ENCODE measurements at places on chromosomes 3 and 15.

GRCh38 chr15:99719096-99719541 is 14.1 kb downstream of the LYSMD4 start:
- no peak for DNase-seq

- no peak for DNase-seq
These were observed 70.3 kb upstream of the PLXNA1 start for GRCh38 chr3:126912491-126913195.

DNA sequence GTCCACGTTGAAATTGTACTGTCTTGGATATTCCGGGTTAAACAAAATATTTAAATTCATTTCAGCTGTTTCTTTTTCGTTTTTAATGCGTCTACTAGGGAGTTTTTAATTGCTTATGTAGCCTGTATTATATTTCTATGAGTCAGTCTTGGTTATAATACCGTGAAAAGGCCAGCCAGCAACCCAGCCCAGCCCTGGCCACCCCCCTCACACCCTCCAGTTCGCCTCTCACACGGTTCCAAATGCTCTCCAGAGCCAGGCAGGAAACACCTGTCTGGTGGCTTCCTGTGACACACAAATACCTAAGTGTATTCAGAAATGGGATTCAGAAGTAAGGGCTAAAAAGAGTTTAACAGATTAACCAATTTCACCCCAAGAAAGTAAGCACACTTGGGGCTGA is 4.4 kb downstream of the SH3BP5 start:
- no peak for DNase-seq

DNA sequence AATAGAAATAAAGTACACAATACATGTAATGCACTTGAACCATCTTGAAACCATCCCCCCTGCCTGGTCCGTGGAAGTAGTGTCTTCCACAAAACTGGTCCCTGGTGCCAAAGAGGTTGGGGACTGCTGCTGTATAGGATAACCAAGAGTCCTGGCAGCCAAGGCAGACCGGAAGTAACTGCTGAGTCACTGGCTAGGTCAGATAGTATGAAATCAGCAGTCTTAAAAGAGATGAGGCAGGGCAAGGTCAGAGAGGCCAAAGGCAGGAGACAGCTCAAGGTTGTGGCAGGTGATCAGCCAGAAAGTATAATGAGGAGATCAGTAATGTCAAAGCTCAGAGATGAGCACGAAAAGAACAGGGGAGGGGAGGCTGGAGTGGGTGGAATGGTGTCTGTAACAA is 60.2 kb downstream of the MAP3K13 start:
- DNase-seq, result no peak

- DNase-seq, result no peak
These were observed 227.3 kb downstream of the FOXP1 start for GRCh38 chr3:71356265-71356664.

GRCh38 chr3:129327510-129327909 is 48.8 kb downstream of the HMCES start:
- no peak for DNase-seq

DNA sequence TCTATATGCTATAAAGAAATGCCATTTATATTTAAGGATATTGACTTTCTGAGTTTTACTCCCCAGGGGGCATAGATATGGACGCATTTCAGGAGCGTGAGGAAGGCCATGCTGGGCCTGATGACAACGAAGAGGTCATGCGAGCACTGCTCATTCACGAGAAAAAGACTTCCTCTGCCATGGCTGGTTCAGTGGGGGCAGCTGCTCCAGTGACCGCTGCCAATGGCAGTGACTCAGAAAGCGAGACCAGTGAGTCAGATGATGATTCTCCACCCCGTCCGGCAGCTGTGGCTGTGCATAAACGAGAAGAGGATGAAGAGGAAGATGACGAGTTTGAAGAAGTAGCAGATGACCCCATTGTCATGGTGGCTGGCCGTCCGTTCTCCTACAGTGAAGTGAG is 38.4 kb downstream of the GTF2E1 start:
- DNase-seq, result no peak

DNA sequence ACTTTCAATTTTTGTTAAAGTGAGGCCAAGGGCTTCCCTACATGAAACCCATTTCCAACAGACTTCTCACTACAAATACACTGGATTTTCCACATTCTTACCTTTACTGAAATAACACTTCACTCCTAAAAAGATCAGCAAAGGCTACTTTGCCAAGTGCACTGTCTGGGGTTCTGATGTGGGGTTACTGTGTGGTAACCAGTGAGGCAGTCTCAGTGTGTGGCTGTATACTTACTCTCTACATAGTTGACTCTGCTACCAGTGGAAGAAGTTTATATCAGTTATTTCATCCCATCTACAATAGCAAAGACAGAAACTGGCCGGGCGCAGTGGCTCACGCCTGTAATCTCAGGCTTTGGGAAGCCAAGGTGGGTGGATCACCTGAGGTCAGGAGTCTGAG is 5.6 kb downstream of the WDR82 start:
- DNase-seq, result no peak

- DNase-seq, result no peak
These were observed 24.8 kb downstream of the MASP1 start for GRCh38 chr3:187266691-187267090.

DNA sequence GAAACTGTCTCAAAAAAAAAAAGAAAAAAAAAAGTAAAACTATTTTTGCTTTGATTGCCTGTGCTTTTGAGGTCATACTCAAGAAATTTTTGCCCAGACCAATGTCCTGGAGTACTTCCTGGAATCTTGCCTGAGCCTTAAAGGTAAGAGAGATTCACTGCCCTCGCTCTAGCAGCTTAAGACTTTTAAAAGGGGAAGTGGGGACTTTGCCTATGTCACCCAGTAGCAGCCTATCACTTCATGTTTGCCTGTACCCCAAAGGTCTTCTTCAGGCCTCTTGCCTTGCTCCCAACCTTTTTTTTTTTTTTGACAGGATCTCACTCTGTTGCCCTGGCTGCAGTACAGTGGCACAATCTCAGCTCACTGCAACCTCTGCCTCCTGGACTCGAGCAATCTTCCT is 18.9 kb upstream of the GOLGB1 start:
- no peak for DNase-seq

DNA sequence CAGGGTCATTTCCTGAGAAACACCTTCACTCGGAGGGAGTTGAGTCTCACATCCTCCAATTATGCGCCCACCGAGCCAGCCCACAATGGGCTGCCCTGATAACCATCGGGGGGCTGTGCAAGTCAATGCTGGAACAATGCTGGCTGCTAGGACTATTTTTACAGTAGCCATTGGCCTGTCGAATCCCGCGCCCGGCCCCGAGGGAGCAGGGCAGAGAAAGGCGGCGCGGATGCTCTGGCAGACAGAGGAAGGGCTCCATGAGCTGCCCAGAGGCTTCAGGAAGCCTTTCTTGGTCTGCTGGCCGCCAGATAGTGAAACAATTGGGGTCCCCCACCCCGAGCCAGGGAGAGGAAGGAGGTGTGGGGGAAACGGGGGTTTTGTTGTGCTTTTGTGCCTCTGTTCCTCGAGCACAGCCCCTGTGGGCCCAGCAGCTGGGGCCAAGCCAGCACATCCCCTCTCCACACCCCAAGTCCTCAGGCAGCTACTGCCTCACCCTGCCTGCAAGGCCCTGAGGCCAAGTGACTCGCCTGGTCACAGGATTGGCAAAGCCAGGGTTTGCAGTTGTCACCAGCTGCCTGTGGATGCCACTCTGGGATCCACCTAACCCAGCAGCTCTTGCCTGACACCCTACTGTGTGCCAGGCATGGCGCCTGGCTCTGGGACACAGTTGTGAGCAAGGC is 39.0 kb downstream of the SLC6A6 start:
- DNase-seq, result no peak

GRCh38 chr3:196051282-196052076 is 30.4 kb downstream of the TFRC start:
- DNase-seq, result no peak

DNA sequence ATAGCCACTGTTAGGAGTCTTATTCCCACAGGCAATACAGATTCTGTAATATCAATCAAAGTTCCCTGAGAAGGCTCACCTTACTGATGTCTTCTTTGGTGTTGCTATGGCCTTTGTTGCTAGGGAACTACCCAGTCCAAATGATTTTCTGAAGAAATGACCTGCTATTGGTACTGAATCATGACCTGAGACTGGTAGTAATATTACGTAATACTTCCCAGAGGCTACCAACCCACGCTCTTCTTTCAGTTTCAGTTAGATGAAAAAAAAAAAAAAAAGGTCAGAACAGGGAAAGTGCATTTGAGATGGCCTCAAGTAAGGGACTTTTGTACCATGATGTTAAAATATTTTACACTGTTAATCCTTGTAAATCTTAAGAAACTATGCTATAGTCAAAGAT is 1092.5 kb upstream of the EPHA6 start:
- DNase-seq, result no peak

DNA sequence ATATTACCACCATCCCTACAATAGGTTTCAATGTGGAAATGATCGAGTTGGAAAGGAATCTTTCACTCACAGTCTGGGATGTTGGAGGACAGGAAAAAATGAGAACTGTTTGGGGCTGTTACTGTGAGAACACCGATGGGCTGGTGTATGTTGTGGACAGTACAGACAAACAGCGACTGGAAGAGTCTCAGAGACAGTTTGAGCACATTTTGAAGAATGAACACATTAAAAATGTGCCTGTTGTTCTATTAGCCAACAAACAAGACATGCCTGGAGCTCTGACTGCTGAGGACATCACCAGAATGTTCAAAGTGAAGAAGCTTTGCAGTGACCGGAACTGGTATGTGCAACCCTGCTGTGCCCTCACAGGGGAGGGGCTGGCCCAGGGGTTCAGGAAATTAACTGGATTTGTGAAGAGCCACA is 510 bp downstream of the ARL14 start:
- DNase-seq, result no peak

GRCh38 chr3:179558742-179559364 is 3.9 kb upstream of the ACTL6A start:
- DNase-seq, result peak; percentile 56

- no peak for DNase-seq
These were observed 42.4 kb upstream of the PPIB start for GRCh38 chr15:64205202-64205601.

DNA sequence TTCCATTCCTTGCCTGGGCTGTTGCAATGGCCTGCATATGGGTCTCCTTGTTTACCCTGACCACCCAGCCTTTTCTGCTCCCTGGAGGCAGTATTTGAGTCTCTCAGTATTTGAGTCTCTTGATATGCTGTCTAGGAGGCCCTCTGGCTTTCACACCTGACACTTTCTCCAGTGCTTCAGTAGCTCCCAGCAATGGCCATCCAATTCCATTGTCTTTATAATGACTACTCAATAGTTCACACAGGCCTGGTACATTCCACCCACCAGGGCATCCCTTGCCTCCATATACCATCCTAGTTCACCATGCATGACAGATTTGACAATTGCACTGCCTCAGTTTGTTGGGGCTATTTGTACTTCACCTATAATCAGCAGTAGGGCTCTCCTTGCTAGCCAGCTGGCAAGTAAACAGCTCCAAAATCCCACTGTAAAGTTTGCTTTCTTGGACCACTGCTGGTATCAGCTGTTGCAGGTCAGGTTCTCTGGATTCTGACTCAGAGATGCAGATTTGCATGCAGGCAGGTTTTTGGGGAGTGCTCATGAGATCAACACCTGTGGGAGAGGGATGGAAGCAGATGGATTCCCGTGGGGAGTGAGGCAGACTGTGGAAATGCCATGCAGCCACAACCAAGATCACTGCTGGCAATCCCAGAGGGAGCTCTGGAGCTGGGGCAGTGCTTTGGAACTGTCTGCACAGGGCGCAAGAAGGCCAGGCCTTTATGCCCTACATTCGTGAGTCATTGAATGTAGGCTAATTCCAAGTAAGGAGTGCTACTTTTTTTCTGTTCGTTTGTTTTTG is 19.1 kb upstream of the XIRP1 start:
- no peak for DNase-seq

DNA sequence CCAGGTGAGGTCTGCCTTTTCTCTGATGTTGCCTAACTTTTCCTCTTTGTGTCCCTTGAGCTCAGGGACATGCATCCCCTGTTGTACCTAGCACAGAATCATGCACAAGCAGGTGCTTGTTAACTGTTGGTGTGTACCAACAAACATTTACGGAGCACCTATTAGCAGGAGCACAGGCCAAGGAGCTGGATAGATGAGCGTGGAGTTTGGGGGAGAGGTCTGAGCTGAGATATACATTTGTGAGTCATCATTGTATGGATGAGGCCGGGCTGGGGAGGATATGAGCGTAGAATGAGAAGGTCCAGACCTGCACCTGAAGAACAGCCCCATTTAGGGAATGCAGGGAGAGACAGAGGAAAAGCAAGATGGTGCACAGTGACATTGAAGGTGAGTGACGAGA is 53.4 kb downstream of the SMAD3 start:
- DNase-seq, result no peak

DNA sequence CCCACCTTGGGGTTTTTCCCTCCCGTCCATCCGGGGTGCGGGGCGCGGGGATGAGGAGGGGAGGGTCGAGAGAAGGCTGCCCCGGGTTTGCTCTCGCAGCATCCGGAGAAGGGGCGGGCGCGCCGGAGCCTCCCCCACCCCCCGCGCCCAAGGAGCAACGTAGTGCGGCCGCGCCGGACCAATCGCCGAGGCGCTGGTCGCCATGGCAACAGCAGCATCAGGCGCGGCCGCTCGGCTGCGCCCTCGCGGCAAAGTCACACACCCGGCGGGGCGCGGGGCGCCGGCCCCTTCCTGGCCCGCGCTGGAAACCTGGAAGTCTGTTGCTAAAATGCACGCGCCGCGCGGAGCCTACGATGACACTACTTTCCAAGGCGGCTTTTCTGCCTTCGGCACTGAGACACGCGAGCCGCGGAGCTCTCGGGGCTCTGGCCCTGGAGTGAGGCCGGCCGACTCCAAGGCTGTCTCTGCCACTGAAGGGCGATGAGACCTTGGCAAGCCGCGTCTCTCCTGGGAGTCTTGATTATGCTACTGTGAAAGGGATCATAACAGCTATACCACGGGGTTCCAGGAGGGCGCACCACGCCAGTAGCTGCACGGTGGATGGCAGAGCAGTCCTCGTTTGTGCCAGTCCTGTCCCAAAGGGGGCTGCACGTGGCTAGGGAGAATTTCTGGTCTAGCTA is at the start of gene IQSEC1:
IQSEC1 (minus strand) TSS at position 104 of the 680 bp plus-strand sequence. CDS start 415 bp downstream, outside the sequence.
- no peak for DNase-seq

DNA sequence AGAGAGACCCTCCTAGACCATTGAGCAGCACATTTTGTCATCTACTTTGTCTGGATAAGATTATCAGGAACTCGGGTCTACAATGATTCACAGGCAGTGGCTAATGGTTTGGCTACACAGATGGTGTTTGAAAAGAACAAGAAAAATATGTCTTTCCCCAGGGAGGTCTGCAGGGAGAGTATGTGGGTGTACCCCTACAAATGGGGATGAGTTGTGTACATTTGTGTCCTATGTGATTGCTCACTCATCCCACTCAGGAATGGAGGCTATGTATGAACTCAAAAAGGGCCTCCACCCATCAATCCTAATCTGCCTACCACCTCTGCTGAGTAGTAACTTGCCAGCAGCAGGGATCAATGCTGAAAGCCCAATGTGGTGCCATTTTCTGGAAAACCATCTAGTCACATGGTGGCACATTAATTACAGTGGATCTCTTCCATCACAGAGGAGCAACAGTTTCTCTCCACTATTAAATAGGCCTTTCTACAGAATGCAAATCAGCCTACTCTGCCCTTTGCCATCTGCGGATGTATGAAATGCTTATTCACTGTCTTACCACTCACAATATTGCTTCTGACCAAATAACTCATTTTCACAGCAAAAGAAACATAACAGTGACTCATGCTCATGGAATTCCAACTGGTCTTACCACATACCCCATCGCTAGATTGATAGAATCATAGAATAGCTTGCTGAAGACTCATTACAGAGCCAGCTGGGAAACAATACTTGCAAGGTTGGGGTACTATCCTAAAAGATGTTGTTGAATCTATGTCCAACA is 48.3 kb upstream of the TRIM42 start:
- no peak for DNase-seq

- DNase-seq, result no peak
These were observed 205.0 kb downstream of the ZIC1 start for GRCh38 chr3:147614210-147614609.
